ENCODE measurements at places on chromosomes 4 and X.

GRCh38 chr4:85039526-85039925 is 73.0 kb upstream of the WDFY3 start:
- no peak for DNase-seq

GRCh38 chr4:53060278-53060677 is 198.2 kb downstream of the RASL11B start:
- no peak for DNase-seq

DNA sequence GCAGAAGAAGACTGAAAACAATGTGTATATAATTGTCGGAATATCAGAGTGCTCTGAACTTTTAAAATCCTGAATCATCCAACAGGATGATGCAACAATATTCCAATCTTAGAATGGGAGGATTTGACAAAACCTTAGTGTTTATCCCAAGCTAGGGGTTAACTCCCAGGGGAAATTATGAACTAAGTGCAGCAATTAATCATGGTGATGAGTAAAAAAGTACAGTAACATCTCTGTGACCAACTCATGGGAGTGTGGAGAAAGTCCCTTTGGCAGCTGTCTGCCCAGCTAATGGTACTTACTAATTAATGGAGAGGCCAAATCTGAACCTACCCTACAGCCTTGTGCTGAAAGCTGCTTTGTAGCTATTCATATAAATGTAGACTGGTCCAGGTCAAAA is 257.6 kb upstream of the DDX53 start:
- no peak for DNase-seq

GRCh38 chrX:100696699-100697351 is 35.1 kb downstream of the SYTL4 start:
- no peak for DNase-seq

DNA sequence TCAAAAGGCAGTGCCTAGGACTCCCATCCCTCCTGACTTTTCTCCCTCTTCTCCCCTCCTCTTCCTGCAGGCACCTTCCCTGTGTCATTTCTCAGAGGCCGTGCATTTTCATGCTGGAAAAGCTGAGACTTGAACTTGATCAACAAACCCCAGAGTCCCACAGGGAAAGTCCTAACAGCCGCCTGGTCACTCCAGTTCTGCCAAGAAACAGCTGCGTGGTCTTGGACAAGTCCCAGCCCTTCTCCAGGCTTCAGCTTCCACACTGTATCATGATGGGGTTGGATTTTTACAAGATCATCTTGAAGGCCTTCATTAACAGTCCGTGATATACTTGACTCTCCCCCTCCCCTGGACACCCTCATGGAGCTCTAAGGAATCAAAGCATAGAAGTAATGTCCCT is 366.0 kb downstream of the BCOR start:
- DNase-seq = peak; percentile 50
